ENCODE measurements at places on chromosomes 5 and 9.

DNA sequence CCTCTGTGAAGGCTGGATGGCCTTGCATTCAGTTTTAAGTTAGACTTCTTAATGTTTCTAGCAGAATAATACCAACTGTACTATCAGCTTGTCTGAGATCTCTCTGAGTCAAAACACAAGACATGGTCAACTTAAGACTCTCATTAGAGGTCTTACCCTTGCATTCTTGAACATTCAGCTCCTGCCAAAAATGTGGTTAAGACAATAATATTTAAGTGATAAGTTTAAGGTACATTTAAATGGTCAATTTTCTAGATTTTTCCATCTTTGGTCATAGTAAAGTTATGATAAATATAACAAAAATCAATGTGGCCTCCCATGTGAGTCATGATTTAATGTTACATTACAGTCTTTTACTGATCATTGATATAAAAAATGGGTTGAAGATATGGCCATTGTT is 75.0 kb downstream of the NR2F1 start:
- no peak for DNase-seq

- DNase-seq: no peak
Measured at GRCh38 chr5:33679791-33680190, 212.0 kb downstream of the ADAMTS12 start.

- no peak for DNase-seq
Measured at GRCh38 chr5:107301999-107302398, 368.7 kb downstream of the EFNA5 start.

DNA sequence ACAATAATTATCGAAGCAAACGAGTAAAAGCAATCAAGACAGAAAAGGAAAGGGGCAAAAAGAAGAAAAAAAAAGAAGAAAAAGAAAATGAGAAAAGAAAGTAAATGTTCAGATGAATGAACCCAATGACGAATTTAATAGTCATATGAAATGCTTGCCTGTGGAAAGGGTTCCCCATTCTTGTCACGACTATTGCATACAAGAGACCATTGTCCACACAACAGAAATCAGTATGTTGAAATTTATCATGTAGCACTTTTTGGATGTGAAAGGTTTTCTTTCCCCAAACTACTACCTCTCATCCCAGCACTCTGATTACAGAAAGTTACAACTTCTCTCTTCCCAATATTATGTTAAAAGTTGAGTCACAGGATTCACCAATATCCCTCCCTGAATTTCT is 162.4 kb downstream of the ZDHHC21 start:
- no peak for DNase-seq

- DNase-seq: no peak
Measured at GRCh38 chr5:148711961-148712360, 57.6 kb upstream of the HTR4 start.

- DNase-seq: no peak
Measured at GRCh38 chr5:53041071-53041692, 52.0 kb downstream of the ITGA2 start.

DNA sequence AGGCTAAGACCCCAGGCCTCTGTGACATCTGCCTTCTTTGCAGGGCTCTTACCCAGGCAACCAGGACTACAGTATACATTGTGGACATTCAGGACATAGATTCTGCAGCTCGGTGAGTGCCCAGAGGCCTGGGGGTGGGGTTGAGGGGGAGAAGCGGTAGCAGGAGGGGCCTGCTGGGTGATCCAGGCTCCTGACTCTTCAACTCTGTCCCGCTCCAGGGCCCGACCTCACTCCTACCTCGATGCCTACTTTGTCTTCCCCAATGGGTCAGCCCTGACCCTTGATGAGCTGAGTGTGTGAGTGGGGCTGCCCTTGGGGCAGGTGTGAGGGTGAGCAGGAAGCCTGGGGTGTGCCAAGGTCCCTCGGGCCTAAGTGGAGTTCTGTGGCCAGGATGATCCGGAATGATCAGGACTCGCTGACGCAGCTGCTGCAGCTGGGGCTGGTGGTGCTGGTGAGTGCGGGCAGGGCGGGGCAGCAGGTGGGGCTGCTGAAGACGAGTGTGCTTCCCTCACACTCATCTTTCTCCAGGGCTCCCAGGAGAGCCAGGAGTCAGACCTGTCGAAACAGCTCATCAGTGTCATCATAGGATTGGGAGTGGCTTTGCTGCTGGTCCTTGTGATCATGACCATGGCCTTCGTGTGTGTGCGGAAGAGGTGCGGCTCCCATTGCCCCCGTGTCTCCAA is 19.8 kb downstream of the GPRIN1 start:
- no peak for DNase-seq

DNA sequence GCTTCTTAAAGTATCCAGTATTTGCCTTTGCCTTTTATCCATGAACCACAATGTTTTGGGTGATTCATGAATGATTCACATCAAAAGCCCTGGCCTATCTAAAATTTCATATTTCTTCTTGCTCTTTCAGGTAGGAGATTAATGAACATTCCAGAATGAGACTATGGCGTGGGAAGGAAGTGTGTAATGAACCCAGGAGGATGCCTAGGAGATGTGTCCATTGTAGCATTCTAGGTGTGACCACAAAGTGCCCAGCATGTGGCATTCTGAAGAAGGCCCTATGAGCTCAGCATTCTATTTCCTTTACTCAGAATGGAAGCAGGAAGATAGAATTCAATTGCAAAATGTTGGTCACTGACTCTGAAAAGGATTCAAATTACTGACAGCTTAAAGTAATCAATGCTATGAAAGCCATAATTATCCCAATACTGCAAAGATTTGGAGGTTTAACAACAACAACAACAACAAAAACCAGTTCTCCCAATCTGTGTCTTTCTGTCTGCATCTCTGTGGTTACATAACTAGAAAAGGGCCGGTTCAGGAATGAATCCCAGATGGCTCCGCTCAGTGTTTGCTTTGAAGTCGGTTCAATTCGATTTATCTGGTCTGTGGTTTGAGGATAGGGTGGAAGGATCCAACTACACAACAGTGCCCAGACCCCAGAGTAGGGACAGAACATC is 126.7 kb downstream of the FOXD1 start:
- no peak for DNase-seq

DNA sequence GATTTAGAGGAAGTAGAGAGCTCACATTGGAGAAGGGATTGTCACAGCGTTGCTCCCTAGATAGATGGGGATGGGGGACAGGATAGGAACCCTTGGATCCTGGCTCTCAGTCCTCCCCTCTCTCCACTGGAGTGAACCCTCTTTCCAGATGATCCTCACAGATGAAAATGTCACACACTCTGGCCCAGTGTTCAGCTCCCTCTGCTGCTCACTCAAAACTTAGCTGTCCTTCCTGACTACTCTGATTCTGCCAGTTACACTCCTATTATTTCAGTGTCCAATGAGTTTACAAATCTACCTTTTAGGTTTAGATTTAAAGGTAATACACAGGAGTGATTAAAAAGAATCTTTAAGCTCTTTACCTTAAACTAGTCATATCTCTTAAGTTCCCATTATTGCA is 5.8 kb upstream of the SPINK7 start:
- no peak for DNase-seq

GRCh38 chr9:70494221-70494620 is 79.8 kb upstream of the KLF9 start:
- DNase-seq: no peak

Data from stimulated activated CD4-positive, alpha-beta T cell treated with anti-CD3 and anti-CD28 coated beads, Interleukin-4, amount 100 ng/mL, for 48 hours (primary cell).